ENCODE measurements at places on chromosomes 4 and X.

GRCh38 chrX:21225643-21226042, 148.6 kb upstream of the CNKSR2 start:
- DNase-seq = no peak

- DNase-seq = no peak
Observed at GRCh38 chr4:38820329-38821061, 15.9 kb upstream of the TLR1 start.

GRCh38 chr4:125283707-125284279, 31.0 kb upstream of the FAT4 start:
- DNase-seq = no peak

- no peak for DNase-seq
Observed at GRCh38 chr4:159966746-159967145, 863.9 kb downstream of the RAPGEF2 start.

DNA sequence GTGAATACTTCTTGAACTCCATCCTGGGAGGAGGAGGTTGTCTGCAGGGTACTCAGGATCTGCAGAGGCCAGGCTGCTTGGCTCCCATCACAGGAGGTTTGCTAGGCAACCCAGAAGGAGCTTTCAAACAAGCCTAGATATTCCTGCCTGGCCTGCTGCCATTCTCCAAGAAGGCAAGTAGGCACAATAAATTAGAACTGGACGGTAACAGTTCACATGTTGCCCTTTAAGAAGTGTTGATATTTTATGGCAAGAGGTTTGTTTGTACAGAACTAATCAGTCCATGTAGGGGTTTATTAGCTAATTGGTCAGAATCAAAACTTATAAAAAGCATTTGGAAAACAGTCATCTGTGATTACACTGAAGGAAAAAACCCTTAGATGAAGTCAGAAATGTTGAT, 39.3 kb downstream of the SYNPO2 start:
- DNase-seq = no peak
